ENCODE measurements at places on chromosomes 4 and X.

GRCh38 chrX:13763489-13763888, 28.9 kb downstream of the OFD1 start:
- no peak for DNase-seq

- DNase-seq = no peak
Observed at GRCh38 chr4:21452931-21453330, 495.6 kb downstream of the KCNIP4 start.

DNA sequence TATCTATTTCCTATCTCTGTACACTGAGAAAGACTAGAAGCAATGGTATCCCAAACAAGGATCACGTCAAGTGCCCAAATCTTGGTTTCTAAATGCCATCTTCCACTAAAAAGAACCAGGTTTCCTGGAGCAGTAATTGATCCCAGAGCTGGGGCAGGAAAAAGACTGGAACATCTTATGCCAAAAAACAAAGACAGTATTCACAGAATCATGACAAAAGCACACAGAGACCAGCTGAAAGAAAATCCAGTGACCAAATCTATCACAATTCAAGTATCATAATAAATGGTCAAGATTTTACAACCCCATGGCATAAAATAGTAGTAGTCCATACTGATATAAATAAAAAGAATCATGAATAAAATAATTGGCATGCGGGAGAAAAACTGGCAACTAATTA, 44.9 kb downstream of the CENPC start:
- DNase-seq = no peak

- no peak for DNase-seq
Observed at GRCh38 chr4:48205107-48205506, 64.5 kb downstream of the TEC start.

- no peak for DNase-seq
Observed at GRCh38 chr4:7361280-7361895, 73.3 kb downstream of the PSAPL1 start.

DNA sequence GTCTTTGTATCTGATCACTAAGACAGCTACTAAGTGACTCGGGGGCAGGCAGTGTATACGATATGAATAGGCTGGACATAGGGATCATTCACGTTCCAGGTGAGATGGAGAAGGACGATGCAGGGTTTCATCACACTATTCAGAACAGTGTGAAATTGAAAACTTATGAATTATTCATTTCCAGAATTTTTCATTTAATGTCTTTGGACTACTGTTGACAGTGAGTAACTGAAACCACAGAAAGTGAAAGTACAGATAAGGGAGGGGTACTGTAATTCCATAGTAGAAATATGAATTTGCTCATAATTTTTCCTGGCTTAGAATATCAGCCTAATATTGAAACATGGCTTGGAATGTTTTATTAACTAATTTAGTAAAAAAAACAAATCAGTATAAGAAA, 24.4 kb downstream of the TMEM144 start:
- DNase-seq = no peak

DNA sequence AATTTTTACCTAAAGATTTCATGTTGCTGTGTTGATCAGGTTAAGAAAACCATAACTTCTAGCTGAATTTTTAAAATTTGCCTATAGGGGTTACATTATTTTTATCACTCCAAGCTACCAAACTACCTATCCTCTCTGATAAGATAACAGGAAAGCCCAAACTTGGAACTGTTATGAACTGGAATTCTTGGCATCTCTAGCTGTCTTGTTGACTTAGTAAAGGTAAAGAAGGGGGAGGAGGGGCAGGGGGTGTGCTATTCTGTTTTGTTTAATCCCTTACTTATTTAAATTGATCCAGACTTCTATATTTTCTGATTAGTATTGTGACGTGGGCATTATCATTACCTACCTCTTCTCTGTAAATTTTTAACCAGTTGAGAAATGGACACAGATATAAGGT, 54.7 kb downstream of the SLAIN2 start:
- DNase-seq = no peak

- no peak for DNase-seq
Observed at GRCh38 chr4:172009446-172010230, 196.4 kb downstream of the GALNTL6 start.

- no peak for DNase-seq
Observed at GRCh38 chr4:113858924-113859323, 97.4 kb upstream of the CAMK2D start.

- DNase-seq = no peak
Observed at GRCh38 chrX:139762400-139763183, 54.6 kb upstream of the MCF2 start.

DNA sequence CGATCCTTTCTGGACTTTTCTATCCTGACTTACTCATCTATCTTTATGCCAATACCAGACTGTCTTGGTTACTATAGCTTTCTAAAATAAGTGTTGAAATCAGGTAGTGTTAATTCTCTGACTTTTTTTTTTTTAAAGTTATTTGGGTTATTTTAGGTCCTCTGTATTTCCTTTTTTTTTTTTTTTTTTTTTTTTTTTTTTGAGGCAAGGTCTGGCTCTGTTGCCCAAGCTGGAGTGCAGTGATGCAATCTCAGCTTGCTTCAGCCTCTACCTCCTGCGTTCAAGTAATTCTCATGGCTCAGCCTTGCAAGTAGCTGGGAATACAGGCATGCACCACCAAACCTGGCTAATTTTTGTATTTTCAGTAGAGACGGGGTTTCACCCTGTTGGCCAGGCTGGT, 2.8 kb upstream of the NELFA start:
- DNase-seq = no peak
